ENCODE measurements at places on chromosomes 13 and 19.

GRCh38 chr13:75875450-75875849, 239.3 kb downstream of the LMO7 start:
- DNase-seq = no peak

DNA sequence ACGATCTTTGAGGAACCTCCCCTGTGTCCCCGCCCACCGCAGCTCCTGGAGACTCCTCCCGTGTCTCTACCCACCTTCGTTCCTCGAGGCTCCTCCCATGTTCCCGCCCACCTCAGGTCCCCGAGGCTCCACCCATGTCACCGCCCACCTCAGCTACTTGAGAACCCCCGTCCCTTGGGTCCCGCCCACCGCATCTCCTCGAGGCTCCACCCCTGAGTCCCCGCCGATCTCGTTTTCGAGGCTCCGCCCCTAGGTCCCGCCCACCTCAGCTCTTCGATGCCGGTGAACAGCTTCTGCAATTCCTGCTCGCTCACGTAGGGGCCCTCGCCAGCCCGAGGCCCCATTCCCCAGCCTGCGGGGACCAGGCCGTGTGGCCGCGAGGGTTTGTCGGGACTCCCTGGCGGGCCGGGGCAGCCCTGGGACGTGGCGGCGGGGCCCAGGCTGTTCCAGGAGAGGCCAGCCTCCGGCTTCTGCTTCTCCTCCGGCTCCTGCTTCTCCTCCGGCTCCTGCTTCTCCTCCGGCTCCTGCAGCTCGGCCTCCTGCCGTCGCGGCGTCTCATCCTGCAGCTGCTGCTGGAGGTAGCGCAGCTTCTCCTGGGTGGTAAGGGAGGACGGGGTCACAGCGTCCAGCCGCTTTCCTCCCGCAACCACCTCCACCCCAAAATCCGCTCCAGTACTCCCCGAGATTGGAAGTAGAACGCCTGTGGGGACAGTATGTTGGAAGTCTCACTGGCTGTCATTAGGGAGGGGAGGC, 16.7 kb downstream of the TSKS start:
- DNase-seq = no peak

- no peak for DNase-seq
Observed at GRCh38 chr19:13622766-13623715, 116.8 kb upstream of the CACNA1A start.

DNA sequence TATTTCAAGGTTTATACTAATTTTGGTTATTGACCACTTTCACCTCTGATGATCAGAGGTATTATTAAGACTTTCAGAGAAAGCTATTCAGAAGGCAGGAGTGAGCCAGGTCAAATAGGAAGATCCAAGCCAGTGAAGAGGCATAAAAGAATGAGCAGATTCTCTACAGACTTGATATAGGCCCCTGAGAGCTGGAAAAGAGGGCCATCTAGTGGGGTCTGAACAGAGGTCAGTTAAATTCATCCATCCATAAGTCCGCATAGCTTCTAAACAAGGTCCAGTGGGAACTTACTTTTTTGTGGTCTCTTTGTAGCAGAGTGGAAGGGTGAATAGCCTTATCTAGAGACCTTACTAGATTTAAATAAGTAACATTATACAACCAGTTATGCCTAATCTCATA, 126.6 kb upstream of the UFM1 start:
- DNase-seq = peak; percentile 43

DNA sequence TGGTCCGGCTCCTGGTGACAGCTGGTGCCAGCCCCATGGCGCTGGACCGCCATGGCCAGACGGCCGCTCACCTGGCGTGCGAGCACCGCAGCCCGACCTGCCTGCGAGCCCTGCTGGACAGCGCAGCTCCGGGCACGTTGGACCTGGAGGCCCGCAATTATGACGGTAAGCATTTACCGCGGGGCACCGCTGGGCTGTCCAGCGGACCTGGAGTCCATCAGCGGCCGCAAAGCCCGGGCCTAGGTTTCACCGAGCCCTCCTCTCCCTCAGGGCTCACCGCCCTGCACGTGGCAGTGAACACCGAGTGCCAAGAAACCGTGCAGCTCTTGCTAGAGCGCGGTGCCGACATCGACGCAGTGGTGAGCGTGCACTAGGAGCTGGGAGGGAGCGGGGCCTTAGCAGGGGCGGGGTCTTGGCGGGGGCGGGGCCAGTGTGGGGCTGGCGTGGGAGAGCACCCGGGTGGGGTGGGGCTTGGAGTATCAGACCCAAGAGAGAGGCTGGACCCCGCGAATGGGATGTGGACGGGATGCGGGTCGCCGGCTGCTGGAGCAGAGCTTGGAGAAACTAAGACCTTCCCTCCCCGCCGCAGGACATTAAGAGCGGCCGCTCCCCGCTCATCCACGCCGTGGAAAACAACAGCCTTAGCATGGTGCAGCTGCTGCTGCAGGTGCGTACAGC, 8.7 kb downstream of the BCL3 start:
- no peak for DNase-seq

- DNase-seq = no peak
Observed at GRCh38 chr19:54600212-54600611, 6.8 kb downstream of the LILRA1 start.

DNA sequence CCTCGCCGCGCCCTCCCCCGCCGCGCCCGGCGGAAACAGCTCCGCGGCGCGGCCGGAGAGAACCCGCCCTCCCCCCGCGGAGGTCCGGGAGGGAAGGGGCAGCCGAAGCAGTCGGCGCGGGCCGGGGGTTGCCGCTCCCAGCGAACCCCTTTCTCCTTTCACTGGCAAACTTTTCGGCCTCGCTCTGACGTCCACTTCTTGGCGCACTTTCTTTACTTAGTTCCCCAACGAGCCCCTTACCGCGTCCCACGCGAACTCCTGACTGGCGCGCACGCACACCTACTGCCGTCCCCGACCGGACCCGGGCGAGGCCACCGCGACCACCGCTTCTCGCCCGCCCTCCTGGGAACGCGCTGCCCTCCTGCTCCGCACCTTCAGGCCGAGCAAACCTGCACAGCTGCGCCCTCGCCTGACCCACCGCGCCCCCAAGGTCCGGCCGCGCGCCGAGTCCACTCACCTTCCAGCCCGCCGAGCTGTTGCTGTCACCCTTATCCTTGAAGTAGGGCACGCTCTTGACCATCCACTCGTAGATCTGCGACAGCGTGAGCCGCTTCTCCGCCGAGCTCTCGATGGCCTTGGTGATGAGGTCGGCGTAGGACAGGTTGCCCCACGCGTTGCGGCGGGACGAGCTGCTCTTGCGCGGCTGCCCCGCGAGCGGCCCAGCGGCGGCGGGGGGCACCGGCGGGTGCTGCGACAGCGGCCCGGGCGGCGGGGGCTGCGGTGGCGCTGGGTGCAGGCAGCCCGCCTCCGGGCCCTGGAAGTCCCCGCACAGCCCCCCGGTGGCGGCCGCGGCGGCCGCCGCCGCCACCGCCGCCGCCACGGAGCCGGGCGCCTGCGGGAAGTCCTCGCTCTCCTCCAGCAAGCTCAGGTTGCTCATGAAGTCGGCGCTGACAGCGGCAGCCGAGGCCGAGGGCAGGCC, 1.1 kb downstream of the FOXO1 start:
- DNase-seq = peak; percentile 33

- no peak for DNase-seq
Observed at GRCh38 chr19:17324357-17325114, 10.1 kb downstream of the ANO8 start.

DNA sequence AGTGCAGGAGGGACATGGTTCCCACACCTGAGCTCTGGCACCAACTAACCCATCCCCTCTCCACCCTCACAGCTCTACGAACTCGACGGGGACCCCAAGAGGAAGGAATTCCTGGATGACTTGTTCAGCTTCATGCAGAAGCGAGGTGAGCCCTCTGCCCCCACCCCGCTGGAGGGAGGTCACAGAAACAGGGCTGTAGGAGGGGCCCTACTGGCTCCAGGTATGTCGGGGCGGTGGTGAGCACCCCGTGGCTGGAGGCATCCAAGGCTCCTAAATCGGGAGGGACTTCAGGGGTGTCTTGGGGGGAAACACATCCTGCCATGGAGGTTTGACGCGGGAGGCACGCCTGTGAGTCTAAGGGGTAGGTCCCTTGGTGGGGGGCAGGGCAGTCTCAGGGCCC, 24.1 kb upstream of the WDR18 start:
- no peak for DNase-seq

DNA sequence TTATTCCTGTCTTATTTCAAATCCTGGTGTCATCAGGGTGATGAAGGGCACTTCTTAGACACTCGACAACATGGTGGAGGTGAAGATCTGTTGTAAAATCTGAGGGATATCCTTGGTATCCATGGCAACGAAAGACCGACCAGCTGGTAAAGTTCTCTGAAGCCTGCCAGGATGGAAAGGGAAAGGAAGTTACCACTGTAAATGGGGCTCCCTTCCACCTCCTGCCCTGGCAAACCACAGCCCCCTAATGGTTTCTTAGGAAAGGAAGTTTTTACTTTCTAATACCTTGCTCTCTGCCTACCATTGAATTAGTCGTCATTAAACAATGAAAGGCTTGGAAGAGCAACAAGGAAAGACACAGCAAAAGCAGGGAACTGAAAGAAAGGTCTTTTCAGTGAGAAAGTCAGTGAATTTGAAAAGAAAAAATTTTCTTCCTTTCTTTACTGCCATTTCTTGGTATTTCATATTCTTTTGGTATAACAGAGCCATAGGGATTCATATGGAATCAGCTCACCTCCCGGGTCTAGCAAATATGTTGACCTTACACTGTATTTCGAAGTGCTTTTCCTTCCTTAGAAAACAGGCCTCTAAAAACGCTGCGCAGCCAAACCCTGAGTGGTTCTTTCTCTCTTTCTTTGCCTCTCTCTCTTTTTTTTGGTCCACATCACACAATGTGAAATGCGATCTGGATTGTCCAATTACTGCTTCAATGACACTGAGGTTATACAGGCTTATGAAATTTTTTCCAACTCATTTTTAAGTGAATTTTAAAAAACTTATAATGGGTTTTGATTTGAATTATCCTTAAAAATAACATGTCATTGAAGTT, 111.0 kb downstream of the RGCC start:
- no peak for DNase-seq

DNA sequence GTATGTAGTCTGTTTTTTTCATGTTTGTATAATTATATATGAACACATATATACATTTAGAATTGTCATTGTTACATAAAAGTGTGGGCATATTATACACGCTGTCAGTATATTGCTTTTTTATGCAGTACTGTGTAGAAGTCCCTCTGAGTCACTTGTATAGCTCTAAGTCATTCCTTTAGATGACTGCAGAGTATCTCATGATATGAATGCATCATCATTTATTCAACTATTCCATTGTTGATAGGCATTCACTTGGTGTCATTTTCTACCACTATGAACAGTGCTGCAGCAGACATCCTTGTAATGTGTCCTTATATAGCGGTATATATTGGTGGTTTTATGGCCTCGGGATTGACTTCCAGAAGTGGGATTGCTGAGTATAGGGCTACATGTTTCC, 15.3 kb downstream of the RFXAP start:
- peak; percentile 74 for DNase-seq

- no peak for DNase-seq
Observed at GRCh38 chr13:40309881-40310280, 356.6 kb downstream of the FOXO1 start.

GRCh38 chr13:43911278-43911677, 31.6 kb downstream of the LACC1 start:
- no peak for DNase-seq

DNA sequence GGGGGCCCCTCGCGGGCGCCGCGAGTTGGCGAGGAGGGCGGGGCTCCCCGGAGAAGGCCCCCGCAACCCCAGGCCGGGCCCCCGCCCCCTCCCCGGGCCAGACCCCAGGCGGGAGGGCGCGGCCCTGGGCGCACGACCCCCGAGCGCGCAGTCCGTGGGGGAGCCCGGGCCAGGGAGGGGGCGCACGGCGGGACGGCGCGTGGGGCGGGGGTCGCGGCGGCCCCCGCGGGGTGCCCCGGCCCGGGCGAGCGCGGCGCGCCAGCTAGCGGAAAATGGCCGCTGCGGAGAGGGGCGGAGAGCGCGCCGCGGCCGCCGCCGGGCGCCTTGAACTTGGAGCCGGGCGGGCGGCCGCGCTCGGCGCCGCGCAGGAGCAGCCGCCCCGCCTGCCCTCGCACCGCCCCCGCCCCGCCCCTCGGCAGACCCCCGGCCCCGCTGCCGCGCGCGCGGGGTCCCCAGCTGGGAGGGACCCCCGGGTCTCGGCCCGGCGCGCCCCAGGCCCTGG, 6.4 kb upstream of the NFIC start:
- DNase-seq = no peak

- DNase-seq = no peak
Observed at GRCh38 chr19:32406161-32407003, 812 bp downstream of the DPY19L3 start.

DNA sequence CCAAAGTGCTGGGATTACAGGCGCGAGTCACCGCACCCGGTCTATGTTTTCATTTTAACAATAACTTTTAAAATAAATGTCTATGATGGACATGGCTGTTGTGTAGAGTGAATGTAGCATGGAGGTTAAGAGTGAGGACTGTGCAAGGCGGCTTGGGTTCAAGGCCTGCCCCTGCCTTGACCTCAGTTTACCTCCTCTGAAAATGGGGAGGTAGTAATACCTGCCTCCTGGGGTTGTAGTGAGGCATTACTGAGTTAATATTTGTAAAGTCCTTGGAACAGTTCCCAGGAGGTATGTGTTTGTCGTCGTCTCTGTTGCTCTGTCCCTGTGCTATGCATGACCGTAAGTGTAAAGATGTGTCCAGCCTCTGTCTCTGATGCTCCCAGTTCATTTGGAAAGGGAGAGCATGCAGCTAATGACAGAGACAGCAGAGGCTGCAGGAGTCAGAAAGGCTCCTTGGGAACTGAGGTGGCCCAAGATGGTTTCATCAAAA, 9.4 kb downstream of the GARRE1 start:
- no peak for DNase-seq

DNA sequence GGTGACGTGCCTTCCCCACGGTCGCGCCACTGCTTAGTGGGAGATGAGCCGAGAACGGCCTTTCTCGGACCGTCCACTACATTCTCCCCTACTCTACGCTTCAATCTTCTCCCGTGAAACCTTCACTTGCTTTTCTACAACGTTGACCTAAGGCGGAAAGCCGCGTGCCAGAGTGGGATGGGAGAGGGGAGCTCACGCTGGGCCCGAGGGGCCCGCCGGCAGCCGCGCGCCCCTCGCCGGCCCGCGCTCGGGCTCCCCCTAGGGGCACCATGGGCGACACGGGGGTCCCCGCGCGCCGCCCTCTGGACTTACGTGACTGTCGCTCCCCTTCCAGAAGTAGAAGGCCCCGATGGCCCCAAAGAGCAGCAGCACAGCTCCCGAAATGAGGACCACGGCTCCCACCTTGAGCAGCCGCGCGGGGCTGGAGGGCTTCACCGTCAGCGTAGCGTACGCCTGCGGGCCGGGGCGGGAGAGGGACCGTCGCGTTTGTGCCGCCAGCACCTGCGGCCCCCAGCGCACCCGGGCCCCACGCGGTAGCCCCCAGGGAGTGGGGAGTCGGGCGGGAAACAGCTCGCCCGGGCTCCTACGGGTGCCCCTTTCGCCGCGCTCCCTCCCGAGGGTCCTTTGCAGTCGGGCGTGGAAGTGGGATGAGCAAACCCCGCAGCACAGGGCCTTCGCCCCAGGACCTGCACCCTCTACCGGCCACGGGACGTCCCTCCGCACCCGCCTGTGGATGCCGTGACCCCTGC, 727 bp downstream of the CNMD start:
- DNase-seq = no peak
